Thyroid gland (tissue), 4 donors: ENCODE measurements at places on chromosomes 5 and 9. TPM values are rescaled to one million over a fixed set of nuclear protein-coding genes. Genes with fewer than 3 reads are reported as not detected.

DNA sequence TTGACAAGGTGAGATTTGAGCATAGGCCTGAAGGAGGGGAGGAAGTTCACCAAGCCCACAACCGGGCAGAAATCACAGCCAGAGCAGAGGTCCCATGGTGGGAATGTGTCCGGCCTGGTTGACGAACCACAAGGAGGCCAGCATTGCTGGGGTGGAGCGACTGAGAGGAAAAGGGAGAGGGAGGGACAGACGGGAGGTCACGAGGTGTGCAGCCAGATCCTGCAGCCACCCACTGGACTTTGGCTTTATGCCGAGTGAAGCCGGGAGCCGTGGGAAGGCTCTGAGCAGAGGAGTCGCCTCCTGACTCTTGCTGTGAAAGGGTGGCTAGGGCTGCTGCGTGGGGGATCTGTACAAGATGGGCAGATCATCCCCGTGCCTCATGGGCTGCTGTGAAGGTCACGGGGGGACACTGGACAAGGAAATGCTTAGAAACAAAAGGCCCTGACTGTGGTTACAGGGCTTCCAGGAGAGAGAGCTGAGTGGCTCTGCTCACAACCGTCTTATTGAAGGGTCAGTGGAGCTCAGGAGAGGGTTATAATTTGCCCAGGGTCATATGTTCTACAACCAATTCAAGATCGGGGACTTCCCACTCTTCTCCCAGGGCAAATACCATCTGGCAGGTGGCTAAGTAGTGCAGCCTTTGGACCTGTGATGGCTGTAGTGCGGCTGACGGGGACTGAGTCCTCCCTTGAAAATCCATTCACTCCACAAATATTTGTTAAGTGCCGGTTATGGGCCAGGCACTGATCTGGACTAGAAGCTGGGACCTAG is 15.6 kb upstream of the CD74 start:
- DNase-seq, result peak; percentile 67

GRCh38 chr9:966870-967269 is 9.6 kb upstream of the DMRT3 start:
- no peak for DNase-seq

GRCh38 chr5:111383288-111383970 is 128.9 kb downstream of the STARD4 start:
- DNase-seq, result no peak

The SUSD1 gene
- 15.3 TPM for total RNA-seq

DNA sequence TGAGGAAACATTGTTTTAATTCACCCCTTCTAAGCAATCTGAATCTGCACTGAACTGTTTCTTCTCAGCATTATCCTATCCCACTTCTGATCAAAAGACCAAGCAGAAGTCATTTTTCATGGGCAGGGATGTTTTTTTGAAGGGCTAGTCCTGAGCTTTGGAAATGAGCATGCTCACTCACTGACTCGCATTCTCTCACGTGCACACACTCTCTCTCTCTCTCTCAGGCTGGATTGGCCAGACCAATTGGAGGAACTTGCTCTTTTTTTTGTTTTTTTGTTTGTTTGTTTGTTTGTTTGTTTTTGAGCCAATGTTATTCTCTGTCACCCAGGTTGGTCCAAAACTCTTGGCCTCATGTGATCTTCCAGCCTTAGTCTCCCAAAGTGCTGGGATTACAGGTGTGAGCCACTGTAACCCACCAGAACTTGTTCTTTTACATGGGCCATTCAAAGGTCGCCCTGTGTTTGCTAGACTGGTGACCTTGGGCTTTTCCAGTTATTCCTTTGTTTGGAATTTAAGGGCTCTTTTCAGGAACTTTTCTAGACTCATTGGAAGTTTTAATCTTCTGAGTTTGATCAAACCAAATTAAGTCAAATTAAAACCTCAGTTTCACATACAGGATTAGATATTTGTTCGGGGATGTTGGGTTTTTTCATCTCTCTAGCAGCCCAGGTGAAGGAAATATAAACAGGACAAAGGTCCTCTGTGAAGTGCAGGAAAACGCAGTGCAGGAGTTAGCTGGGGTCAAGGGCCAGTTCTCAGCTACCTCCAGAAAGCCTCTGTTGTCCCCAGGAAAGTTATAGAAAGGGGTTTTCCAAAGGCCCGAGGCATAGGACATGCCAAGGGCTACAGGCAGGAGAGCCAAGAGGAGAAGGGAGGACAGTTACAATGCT is 13.1 kb downstream of the FAXDC2 start:
- DNase-seq, result no peak

- DNase-seq, result peak; percentile 96
These were observed 84.4 kb upstream of the STC2 start for GRCh38 chr5:173412566-173412965.

The IRX4 gene
- total RNA-seq, result not detected

- no peak for DNase-seq
These were observed 211.1 kb upstream of the IRX1 start for GRCh38 chr5:3384531-3384930.

DNA sequence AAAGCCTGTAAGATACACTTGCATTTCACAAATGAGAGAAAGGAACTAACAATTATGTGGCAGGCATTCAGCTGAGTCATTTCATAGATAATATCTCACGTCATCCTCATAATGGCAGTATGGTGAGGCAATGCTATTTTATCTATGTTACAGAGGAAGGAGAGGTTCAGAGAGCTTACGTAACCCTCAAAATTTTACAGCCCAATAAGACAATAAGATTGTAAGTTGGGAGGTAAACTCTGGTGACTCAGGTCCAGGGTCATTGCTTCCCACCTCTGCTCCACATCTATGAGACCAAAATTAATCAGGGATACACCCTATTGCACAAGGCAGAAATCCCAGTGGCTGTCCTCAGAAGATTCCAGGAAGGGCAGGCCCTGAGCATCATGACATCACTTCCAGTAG is 309.7 kb downstream of the NSG2 start:
- no peak for DNase-seq

The FYB1 gene
- total RNA-seq, result 2.8 TPM

DNA sequence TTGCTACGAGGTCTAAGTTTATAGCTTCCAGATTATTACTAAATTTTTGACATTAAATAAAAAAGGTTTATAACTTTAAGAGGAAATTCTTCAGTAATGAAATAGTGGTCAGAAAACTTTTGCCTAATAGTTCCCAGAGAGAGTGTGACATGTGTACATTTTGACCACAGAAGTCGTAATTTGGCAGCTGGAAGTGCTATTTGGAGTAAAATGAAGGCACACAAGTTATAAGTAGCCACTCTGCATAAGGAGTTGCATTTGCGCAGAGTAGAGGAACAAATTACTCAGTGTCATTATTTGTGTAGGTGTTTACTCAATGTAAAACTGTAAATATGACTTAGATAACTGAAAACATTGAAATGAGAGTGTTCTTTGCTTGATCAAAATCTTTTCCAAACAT is 408.4 kb downstream of the CCDC171 start:
- no peak for DNase-seq

GRCh38 chr9:134549336-134549735 is 92.3 kb upstream of the COL5A1 start:
- DNase-seq, result no peak

GRCh38 chr9:83623679-83624076 is 735 bp downstream of the IDNK start:
- DNase-seq, result no peak

- DNase-seq, result no peak
These were observed 155.4 kb downstream of the PRDM6 start for GRCh38 chr5:123244458-123244857.

GRCh38 chr5:139670369-139671095 is 22.4 kb downstream of the CXXC5 start:
- DNase-seq, result no peak

GRCh38 chr5:60185231-60186099 is 291.9 kb upstream of the PDE4D start:
- no peak for DNase-seq
